Upper lobe of left lung (tissue), 6 donors: ENCODE measurements at places on chromosomes 2 and 18. TPM values are rescaled to one million over a fixed set of nuclear protein-coding genes. Genes with fewer than 3 reads are reported as not detected.
A peak's percentile ranks its signal among the peaks of the same experiment; 100 is the strongest.

GRCh38 chr2:232930059-232930400 is 60.0 kb downstream of the SNORC start:
- peaks cover 3% of the 10 kb centered on the region for H3K27me3 ChIP-seq
- H3K4me3 ChIP-seq: no peak overlapping the region
- H3K4me1 ChIP-seq: peaks cover 17% of the 10 kb centered on the region
- no peak overlapping the region for H3K27ac ChIP-seq

GRCh38 chr18:12921178-12921577 is 26.6 kb upstream of the SEH1L start:
- no peak overlapping the region for H3K4me3 ChIP-seq
- no peaks in the 10 kb centered on the region for H3K27me3 ChIP-seq
- no peaks in the 10 kb centered on the region for H3K36me3 ChIP-seq
- DNase-seq: no peak
- no peaks in the 10 kb centered on the region for H3K4me1 ChIP-seq

GRCh38 chr2:84839851-84840250 is 41.0 kb downstream of the TRABD2A start:
- H3K4me1 ChIP-seq: no peaks in the 10 kb centered on the region
- H3K36me3 ChIP-seq: no peaks in the 10 kb centered on the region
- no peak overlapping the region for H3K4me3 ChIP-seq
- DNase-seq: no peak

CAPN14 gene
- 0.89 TPM for total RNA-seq

GRCh38 chr2:119488245-119489214 is 35.8 kb downstream of the SCTR start:
- no peaks in the 10 kb centered on the region for H3K27me3 ChIP-seq
- H3K4me3 ChIP-seq: no peak overlapping the region
- H3K27ac ChIP-seq: peak overlapping the region; percentile 63
- no peaks in the 10 kb centered on the region for H3K36me3 ChIP-seq

CROCC2 gene
- 17.8 TPM for total RNA-seq

KLHL30 gene
- 0.88 TPM for total RNA-seq

DNA sequence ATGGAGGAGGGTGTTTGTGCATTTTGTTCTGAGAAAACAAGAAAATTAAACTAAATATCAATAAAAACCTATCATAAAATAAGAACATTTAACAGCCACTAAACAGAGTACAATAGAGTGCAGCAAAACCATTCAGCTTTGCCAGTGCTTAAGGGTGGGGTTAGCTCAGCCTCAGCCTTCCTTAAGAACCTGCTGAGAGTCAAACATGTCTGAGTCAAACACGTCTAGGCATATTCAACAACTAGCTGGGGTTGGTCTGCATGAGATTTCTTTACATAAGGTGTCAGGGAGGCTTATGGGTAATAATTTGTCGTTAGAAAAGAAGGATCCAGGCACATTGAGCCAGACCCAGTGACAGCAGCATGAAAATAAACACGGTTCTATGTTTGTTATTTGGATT is 298.2 kb downstream of the SP3 start:
- DNase-seq: no peak
- no peaks in the 10 kb centered on the region for H3K36me3 ChIP-seq
- H3K4me1 ChIP-seq: no peaks in the 10 kb centered on the region
- no peak overlapping the region for H3K4me3 ChIP-seq
- H3K27me3 ChIP-seq: no peaks in the 10 kb centered on the region

DNA sequence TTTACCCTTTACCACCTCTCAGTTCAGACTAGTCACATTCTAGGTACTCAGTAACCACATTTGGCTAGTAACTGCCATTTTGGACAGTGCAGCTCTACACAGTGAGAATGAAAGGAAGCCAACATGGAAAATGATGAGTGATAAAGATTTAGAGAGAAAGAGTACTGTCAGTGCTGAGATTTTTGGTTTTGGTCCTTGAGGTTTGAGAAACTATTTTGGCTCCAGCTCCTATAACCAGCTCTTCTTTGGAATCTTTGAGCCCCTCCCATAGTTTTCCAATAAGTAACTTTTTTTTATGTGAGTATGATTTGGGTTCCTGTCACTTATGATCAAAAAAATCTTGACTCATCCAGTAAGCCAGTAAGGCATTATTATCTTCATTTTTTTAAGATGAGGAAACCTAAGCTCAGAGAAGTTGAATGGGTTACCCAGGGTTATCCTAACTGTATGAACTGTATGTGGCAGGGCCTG is 173.0 kb downstream of the BABAM2 start:
- no peaks in the 10 kb centered on the region for H3K4me1 ChIP-seq
- DNase-seq: no peak
- H3K27ac ChIP-seq: no peak overlapping the region
- no peak overlapping the region for H3K4me3 ChIP-seq
- no peaks in the 10 kb centered on the region for H3K27me3 ChIP-seq

GRCh38 chr2:80185091-80185490 is 119.5 kb downstream of the LRRTM1 start:
- H3K27me3 ChIP-seq: no peaks in the 10 kb centered on the region
- no peak for DNase-seq

SH3RF3 gene
- 4.1 TPM for total RNA-seq

- H3K4me1 ChIP-seq: no peaks in the 10 kb centered on the region
- DNase-seq: no peak
- H3K27ac ChIP-seq: no peak overlapping the region
- no peak overlapping the region for H3K4me3 ChIP-seq
- no peaks in the 10 kb centered on the region for H3K27me3 ChIP-seq
These were observed 60.1 kb upstream of the CAPN13 start for GRCh38 chr2:30867385-30867784.

- no peak for DNase-seq
- no peaks in the 10 kb centered on the region for H3K27me3 ChIP-seq
- H3K4me3 ChIP-seq: no peak overlapping the region
- H3K36me3 ChIP-seq: no peaks in the 10 kb centered on the region
These were observed 73.6 kb downstream of the ASAP2 start for GRCh38 chr2:9280224-9280623.

ATF2 gene
- total RNA-seq: 34.2 TPM

DNA sequence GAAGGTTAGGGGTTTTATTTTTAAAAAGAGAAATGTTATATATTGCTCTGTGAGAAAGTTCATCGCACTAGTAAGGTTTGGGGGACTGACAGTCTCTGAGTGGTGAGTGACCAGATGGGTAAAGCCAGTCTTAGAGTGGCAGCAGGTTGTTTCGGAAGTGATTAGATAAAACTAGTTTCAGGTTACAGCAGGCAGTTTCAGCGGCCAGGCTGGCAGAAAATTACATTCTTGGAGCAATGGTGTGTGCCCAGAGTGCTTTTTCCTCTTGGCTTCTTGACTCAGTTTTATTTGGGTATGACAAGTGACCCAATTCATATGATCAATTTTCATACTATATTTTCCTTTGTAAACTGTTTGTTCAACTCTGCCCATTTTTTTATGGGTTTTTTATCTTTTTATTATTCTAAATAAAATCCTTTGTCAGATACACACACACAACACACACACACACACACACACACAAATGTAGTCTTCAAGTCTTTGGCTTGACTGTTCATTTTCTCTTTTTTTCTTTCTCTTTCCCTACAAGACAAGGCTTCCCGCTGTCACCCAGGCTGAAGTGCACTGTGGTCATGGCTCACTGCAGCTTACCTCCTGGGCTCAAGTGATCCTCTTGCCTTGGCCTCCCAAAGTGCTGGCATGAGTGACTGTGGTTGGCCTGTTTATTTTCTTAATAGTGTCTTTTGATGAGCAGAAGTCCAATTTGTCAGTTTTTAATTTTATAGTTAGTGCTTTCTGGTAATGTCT is 30.9 kb downstream of the RALBP1 start:
- no peaks in the 10 kb centered on the region for H3K4me1 ChIP-seq
- no peak for DNase-seq
- no peaks in the 10 kb centered on the region for H3K36me3 ChIP-seq
- H3K27me3 ChIP-seq: no peaks in the 10 kb centered on the region
- no peak overlapping the region for H3K4me3 ChIP-seq

DNA sequence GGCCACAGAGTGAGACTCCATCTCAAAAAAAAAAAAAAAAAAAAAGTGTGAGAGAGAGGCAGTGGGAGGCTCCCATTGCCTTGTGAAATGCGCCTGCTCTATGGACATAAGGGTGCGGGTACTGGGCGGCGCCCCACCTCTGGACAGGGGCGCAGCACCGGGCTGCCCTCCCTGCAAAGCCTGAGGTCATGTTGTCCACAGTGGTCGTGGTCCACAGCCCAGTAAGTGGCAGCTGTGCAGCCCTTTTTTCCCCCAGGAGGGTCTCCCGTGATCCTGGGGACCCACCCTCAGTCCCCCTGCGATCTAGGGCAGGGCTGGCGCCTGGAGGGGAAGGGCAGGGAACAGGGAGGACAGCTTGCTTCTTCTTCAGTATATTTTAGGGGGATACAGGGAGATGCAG is 37.8 kb downstream of the LPIN1 start:
- no peak for DNase-seq
- H3K27ac ChIP-seq: no peak overlapping the region
- peaks cover 26% of the 10 kb centered on the region for H3K36me3 ChIP-seq
- H3K27me3 ChIP-seq: no peaks in the 10 kb centered on the region
- H3K4me1 ChIP-seq: peaks cover under 1% of the 10 kb centered on the region

IL1F10 gene
- total RNA-seq: not detected

VIL1 gene
- total RNA-seq: 0.40 TPM

GRCh38 chr2:68279691-68280090 is 27.4 kb upstream of the PPP3R1 start:
- H3K4me1 ChIP-seq: no peaks in the 10 kb centered on the region
- DNase-seq: peak; percentile 59
- no peak overlapping the region for H3K27ac ChIP-seq
- no peak overlapping the region for H3K4me3 ChIP-seq
- H3K36me3 ChIP-seq: no peaks in the 10 kb centered on the region

DNA sequence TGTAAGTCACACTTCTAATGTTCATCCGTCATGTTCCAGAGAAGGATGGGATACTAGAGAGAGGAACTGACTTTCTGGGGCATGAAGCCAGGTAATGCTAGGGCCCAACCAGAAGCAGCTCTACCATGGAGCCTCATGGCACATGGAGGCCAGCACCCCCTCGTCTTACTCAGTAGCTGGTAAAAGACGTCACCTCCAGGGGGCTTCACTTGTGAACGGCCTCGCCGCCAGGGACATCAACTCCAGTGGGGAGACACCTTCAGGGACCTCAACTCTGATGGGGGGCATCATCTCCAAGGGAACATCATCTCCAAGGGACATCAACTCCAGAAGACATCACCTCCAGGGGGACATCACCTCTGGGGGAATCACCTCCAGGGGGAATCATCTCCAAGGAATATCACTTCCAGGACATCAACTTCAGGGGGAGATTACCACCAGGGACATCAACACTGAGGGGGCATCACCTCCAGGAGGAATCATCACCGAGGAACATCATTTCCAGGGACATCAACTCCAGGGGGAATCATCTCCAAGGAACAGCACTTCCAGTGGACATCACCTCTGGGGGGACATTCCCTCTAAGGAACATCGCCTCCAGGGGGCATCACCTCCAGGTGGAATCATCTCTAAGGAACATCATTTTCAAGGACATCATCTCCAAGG is 168.4 kb downstream of the NDUFA10 start:
- DNase-seq: no peak
- no peak overlapping the region for H3K4me3 ChIP-seq
- no peaks in the 10 kb centered on the region for H3K36me3 ChIP-seq
- no peaks in the 10 kb centered on the region for H3K27me3 ChIP-seq

NTSR2 gene
- not detected for total RNA-seq

GRCh38 chr2:188028739-188029138 is 262.9 kb upstream of the GULP1 start:
- H3K4me1 ChIP-seq: no peaks in the 10 kb centered on the region
- no peaks in the 10 kb centered on the region for H3K27me3 ChIP-seq
- no peaks in the 10 kb centered on the region for H3K36me3 ChIP-seq
- no peak overlapping the region for H3K27ac ChIP-seq
- no peak overlapping the region for H3K4me3 ChIP-seq

GRCh38 chr2:237533668-237534161 is 32.7 kb upstream of the PRLH start:
- no peaks in the 10 kb centered on the region for H3K4me1 ChIP-seq
- no peak for DNase-seq
- H3K27me3 ChIP-seq: no peaks in the 10 kb centered on the region
- H3K27ac ChIP-seq: no peak overlapping the region

DNA sequence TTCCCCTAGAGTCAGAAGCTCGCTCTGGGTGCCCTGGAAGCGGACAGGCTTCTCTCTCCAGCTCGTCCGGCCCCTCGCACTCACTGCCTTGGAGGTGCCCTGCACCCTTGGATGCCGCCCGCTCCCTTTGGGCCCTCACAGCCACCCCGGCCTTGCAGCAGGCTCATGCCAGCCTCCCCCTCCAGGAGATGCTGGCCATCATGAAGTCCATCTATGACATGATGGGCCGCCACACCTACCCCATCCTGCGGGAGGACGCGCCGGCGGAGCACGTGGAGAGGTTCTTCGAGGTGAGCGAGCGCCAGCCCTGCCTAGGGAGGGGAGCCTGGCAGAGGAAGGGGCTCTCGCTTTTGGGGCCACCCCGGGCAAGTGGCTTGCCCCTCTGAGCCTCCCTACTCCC is 20.3 kb upstream of the FAHD2A start:
- no peak for DNase-seq
- no peaks in the 10 kb centered on the region for H3K36me3 ChIP-seq
- H3K27me3 ChIP-seq: no peaks in the 10 kb centered on the region
- no peak overlapping the region for H3K27ac ChIP-seq

DNA sequence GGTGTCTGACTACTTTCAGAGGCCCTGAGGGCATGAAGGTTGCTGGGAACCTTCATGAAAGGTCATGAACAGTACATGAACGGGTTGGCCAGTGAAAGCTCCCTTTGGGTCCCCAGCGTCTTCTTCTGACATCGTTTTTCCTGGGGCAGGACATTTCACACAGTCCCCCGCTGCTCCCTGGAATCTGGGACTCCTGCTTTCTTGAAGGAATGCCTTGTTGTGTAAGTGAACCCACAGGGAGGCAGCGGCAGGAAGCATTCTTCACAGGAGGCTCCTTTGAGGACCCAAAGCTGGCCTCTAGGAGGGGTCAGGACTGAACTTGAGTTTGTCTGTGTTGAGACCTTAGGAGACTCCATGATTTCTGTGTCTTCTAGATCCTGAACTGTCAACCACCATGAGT is 144.3 kb downstream of the KCNE4 start:
- H3K4me3 ChIP-seq: no peak overlapping the region
- no peaks in the 10 kb centered on the region for H3K27me3 ChIP-seq
- no peak for DNase-seq
- H3K27ac ChIP-seq: no peak overlapping the region
- no peaks in the 10 kb centered on the region for H3K36me3 ChIP-seq

- H3K27me3 ChIP-seq: no peaks in the 10 kb centered on the region
- no peak overlapping the region for H3K27ac ChIP-seq
- no peaks in the 10 kb centered on the region for H3K4me1 ChIP-seq
- H3K4me3 ChIP-seq: no peak overlapping the region
- no peaks in the 10 kb centered on the region for H3K36me3 ChIP-seq
These were observed 199.4 kb downstream of the FSHR start for GRCh38 chr2:48954935-48955334.

AFF3 gene
- 46.1 TPM for total RNA-seq

DNA sequence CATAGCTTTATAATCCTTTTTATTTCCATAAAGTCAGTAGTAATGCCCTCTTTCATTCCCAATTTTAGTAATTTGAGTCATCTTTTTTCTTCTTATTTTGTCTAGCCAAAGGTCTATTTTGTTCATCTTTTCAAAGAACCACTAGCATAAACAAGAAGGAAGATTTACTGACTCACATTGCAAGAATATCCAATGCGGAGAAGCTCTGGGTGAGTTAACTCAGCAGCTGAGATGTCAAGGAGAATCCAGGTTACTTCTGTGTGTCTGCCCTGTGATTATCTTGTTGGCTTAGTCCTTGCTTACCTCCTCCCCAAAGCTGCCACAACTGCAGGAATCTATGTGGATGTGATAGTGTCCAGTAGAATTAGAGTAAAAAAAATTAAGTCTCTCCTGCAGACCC is 311.4 kb upstream of the NCKAP5 start:
- no peaks in the 10 kb centered on the region for H3K4me1 ChIP-seq
- H3K36me3 ChIP-seq: no peaks in the 10 kb centered on the region
- H3K4me3 ChIP-seq: no peak overlapping the region
- H3K27ac ChIP-seq: no peak overlapping the region
- no peak for DNase-seq
- no peaks in the 10 kb centered on the region for H3K27me3 ChIP-seq
